Amniotic stem cell (primary cell): ENCODE measurements at places on chromosomes 3 and 15.

DNA sequence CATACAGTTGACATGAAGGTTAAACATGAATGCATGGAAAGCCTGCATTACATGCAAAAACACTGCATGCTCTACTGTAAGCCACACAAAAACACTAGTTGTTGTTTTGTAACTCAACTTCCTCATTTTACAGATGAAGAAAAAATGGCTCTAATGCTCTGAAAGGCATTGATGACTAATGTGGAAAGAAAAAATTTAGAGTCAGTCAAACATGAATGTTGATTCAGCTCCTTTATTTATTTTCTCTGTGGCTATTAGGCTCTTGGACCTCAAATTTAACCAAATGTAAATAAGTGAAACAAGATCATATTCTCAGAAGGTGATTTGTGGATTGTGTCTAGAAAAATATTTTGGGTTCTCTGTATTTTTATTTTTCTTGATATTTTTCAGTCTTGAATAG lies 336.7 kb upstream of the ZNF717 start:
- DNase-seq, result no peak

DNA sequence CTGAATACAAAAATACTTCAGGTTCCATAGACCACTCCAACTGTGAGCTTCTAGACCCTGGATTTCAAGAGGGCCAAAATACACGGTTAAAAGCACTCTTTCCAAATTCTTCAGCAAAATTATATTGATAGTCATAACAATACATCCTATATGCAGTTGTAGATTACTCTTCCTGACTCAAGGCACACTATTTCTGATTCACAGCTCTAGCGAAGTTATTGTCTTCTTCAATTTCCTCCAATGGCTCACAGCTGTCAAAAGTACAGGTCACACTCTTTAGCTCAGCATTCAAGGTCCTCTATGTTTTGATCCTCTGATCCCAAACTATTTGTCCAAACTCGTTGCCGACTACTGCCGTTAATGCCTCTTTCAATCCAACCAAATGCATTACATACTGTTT lies 13.5 kb upstream of the CCDC80 start:
- DNase-seq, result no peak

DNA sequence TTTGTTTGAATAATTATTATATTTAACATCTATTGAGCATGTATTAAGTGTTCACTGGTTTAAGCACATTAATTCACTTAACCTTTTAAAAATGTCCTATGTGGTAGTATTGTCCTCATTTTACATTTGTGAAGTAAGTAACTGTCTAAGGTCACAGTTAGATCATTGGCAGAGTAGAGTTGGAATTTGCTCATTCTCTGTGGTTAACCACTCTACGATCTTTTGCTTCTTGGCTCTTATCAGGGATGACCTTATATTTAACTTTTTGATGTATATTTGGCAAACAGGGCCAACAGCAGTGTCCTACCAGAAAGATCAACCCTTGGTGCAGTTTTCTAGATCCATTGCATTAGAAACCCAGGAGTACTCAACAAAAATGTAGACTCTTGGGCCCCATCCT lies 34.0 kb downstream of the PXK start:
- no peak for DNase-seq

DNA sequence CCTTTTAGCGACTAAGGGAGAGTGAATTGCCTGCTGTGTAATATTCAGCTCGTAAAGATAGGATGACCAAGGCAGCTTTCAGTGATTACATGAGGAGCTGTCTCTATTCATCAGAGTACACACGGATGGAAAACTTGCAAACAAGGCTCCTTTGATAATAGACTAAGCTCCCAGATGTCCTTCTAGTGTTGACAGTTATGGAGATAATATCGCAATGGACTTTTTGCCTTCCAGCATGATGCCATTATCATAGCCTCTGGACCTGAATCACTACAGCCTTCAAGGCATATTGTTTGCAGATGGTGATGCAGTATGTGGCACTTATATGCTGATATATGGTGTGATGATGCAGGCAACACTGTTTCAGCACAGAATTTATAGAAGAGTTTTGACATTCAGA lies 93.9 kb downstream of the ECT2 start:
- DNase-seq, result no peak
